ENCODE measurements at places on chromosomes 16 and 17. TPM values are rescaled to one million over a fixed set of nuclear protein-coding genes. Genes with fewer than 3 reads are reported as not detected.

- DNase-seq: no peak
Measured at GRCh38 chr17:30241051-30241450, 5.6 kb upstream of the SLC6A4 start.

The CCT6B gene
- total RNA-seq: 0.28 TPM

The CFAP52 gene
- total RNA-seq: not detected

- peak; percentile 97 for DNase-seq
Measured at GRCh38 chr17:8359769-8360168, 16.7 kb downstream of the KRABD2 start.

DNA sequence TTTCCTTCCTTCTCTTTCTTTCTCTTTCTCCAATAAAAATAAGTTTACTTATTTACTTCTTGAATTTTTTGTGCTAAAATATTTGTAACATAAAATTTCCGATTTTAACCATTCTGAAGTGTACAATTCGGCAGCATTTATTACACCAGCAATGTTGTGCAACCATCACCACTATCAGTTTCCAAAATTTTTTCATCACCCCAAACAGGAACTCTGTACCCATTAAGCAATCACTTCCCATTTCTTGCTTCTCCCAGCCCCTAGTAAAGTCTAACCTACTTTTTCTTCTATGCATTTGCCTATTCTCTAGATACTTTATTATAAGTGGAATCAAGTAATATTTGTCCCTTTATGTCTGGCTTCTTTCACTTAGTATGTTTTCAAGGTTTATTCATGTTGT is 2.5 kb upstream of the HP start:
- DNase-seq: no peak

DNA sequence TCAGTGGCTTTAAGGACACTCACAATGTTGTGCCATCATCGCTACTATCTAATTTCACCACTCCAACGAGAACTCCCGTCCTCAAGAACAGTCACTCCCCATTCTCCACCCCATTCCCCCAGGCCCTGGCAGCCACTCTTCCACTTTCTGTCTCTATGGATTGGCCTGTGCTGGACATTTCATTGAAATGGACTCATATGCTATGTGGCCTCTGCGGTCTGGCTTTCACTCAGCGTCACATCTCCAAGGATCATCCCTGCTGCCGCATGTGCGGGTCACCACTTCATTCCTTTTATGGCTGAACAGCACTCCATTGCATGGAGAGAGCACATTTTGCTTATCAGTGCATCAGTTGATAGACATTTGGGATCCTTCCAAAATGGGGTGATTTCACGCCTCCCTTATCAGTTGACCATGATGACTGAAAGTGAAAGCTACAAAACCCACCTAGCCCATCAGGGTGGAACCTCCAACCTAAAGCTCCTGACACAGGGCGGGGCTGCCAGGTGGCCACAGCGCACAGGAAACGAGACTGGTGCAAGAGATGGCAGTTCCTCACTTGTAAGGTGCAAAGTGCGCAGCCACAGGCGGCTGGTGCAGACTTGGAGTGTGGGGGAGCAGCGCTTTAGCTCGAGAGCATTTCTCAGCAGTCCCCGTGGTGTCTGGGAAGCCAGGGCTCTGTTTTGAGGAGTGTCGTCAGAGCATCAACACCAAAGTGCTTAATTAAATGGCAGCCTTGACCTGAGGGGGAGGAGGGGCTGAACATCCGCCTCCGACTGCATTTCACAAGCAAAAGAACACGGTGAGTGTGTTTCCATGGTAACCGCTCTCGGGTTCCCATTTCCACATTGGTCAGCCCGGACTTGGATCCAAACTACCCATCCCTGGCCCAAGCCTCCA is 23.8 kb downstream of the COTL1 start:
- no peak for DNase-seq

DNA sequence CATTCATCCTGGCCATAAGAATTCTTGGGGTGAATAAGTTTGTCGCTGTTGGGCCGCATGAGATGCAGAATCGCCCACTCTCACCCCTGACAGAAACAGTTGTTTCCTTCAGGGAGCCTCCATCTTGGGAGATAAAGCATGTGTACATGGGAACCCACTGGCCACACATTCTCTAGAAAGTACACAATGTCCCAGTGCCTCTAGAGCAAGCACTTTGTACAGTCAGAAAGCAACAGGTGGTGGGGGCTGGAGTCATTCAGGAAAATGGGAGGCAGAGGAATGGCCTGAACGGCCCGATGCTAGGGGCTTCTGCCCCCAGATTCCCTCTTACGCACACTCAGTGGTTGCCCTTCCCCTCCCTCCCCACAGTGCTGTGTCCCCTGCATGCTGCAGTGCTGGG is 16.1 kb downstream of the ACE start:
- no peak for DNase-seq

GRCh38 chr17:58985367-58985766 is 121.3 kb downstream of the TRIM37 start:
- DNase-seq: no peak

GRCh38 chr16:85278839-85279238 is 166.6 kb upstream of the CIBAR2 start:
- DNase-seq: no peak

DNA sequence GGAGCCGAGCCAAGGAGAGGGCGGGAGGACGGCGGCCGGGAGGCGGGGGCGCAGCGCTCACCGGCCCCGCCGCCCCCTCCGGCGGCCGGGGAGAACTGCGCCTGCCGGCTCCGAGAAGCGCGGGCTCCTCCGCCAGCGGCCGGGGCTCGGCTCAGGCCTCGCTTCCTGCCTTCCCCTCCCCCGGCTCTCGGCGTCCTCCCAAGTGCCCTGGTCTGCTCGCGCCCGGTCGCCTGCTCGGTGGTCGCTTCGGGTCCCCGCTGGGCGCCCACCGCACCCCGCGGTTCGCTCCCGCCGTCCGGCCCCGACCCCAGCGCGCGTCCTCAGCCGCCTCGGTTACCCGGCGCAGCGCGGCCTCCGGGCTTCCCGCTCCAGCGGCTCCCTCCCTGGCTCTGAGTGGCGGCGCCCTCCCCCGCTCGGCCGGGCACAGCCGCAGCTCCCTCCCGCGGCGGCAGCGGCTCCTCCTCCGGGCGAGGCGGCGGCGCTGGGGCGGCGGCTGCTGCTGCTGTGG is 313 bp downstream of the UBTF start:
- peak; percentile 79 for DNase-seq

DNA sequence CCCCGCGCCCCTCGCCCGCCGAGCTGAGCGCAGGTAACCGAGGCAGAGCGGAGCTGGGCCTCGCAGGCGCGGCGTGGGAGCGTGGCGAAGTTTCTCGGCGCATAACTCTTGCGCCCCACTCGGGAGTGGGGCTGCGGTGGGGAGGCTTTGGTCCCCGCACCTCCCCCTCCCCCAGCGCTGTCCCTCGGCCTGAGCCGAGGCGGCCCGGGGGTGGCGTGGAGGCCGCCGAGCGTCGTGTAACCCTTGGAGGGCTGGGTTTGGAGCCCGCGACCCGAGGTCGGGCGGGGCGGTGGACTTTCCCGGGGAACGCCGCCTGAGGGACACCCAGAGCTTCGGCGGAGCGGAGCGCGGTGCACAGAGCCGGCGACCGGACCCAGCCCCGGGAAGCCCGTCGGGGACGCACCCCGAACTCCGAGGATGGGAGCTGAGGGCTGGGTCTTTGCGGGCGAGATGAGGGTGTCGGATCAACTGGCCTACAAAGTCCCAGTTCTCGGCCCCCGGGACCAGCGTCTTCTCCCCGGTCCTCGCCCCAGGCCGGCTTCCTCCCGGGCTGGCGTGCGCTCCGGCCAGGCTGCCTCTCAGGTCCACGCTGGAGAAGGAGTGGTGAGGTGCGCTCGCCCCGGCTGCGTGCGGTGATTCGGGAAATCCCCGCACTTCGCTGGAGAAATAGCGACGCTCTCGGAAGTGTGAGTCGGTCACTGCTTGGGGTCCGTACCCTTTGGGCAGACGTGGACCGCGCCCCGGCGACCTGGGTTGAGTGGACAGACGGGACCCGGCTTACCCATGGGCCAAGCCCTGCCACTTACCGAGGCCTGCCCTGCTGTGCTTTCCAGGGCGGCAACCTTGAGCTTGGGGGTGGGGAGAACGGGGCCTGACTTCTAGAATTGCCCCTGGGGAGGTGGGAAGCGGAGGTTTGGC is 168.4 kb downstream of the RAB11FIP4 start:
- DNase-seq: peak; percentile 60

DNA sequence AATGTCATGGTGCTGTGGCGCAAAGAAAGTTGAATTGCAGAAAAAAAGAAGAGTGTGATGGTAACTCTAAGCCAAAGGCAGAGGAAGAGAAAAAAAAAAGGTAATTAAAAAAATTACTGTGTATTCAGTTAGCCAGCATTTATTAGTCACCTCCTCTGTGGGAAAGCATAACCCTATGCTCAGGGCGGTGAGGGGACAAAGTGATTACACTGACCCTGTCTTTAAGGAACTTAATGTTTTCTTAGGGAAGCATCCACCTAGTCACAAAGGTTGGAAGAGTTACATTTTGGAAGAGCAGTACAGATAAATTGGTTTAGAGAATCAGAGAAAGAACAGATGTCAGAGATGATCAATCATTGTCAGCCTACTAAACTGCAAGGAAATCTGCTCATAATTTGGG is 410.3 kb downstream of the CDH11 start:
- DNase-seq: no peak

DNA sequence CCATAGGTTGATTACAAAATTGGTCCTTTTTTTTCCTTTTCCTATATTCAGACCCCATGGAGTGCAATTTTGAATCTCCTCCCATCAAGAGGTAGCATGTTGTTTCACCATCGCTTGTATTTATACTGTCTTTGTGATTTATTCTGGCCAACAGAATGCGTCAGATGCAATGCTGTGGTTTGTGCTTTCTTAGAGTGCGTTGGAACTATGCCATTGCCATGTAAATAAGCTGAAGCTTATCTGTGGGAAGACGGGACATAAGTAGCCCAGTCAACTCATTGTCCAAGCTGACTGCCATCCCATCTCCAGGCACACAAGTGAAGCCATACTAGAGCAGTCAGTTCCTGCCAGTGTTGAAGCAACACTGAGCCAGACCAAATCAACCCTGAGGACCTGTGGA is 1339.3 kb upstream of the GOT2 start:
- no peak for DNase-seq

The ADAP2 gene
- total RNA-seq: 0.47 TPM

The RND2 gene
- total RNA-seq: 0.17 TPM

- no peak for DNase-seq
Measured at GRCh38 chr16:14452066-14452465, 178.0 kb downstream of the PARN start.

- DNase-seq: no peak
Measured at GRCh38 chr16:23160574-23160973, 11.3 kb upstream of the USP31 start.

DNA sequence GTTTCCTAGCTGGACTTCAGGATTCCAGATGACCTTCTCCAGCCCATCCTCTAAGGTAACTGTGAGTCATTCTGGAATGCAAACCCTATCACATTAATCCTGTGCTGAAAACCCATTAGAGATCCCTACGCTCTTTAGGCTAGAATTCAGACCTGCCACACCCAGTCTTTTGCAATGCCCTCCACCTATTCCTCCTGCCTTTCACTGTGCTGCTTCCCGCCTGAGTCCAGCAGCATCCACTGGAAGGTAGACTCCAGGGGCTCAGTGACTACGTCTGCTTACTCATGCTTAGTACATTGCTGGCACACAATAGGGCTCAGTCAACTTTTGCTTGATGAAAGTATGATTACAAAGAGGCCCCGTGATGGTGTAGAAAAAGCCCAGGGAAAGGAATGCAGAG is 121.1 kb downstream of the SPACA3 start:
- no peak for DNase-seq

The HSD17B2 gene
- 181 TPM for total RNA-seq

DNA sequence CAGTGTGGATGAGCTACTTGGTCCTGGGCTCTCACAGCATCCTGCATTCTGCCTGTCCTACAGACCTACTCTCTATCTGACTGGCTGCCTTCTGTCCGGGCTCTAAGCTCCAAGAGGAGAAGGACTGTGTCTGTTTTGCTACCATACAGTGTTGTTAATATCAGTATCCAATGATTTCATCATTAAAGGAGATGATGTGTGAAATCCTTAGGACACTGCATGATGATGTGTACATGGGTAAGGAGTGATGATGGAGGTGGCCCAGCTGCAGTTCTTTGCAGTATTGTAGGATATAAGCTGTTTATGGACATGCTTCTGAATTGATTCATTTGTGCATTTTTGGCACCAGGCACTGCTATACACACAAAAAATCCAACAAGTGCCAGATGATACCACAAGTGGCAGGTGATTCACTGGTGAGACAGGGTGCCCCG is 536.9 kb upstream of the CDH11 start:
- no peak for DNase-seq

GRCh38 chr17:75113798-75114551 is 4.2 kb downstream of the ARMC7 start:
- peak; percentile 96 for DNase-seq

DNA sequence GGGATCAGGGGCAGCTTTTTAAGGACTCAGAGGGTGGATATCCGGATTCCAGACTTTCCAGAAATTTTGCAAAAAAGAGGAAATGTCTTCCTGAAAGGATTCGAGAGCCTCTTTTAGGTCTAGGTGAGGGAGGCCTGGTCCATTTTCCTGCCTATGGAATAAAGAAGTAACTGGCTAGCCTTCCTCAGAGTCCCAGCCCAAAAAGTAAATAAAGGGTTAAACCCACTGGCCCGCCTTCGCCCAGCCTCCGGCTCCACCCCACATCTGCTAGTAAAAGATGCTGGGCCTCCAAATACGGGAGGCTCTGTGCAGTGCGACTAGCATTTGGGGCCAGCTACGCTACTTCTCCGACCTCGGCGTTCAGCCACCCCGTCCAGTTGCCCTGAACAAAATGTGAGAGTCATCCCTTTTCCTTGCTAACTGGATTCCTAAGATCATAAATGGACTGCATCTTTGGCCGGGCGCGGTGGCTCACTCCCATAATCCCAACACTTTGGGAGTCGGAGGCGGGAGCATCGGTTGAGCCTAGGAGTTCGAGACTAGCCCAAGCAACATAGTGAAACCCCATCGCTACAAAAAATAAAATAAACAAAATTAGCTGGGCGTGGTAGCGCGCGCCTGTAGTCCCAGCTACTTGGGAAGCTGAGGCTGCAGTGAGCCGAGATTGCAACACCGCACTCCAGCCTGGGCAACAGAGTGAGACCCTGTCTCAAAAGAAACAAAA is 824 bp upstream of the MPP2 start:
- DNase-seq: peak; percentile 29

GRCh38 chr17:13537167-13537731 is 64.5 kb downstream of the HS3ST3A1 start:
- no peak for DNase-seq

- peak; percentile 73 for DNase-seq
Measured at GRCh38 chr16:2223942-2224486, 623 bp downstream of the E4F1 start.

GRCh38 chr17:17877529-17878358 is 41.0 kb upstream of the SREBF1 start:
- peak; percentile 92 for DNase-seq

- peak; percentile 83 for DNase-seq
Measured at GRCh38 chr17:29111816-29112499, 68.2 kb downstream of the MYO18A start.

DNA sequence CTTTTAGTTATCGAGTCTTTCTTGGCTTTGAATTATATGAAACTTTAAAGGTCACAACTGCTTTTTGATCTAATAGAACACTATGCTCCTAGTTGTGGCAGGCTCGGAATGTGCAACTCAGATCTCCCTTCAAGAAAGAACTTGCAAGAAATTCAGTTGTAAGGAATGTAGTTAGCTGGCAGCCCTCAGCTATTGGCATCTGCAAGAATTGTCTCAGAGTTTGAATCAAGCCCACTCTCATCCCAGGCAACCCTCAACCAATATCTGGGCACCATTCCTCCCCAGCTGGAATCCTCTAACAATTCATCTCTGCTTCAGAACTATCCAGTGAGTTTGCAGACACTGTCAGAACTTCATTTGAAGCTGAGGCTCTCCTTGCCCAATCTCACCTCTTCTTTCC is 447.2 kb downstream of the KIF2B start:
- DNase-seq: no peak

Measured in dermis blood vessel endothelial cell (primary cell).